ENCODE measurements at places on chromosomes 13 and 19. TPM values are rescaled to one million over a fixed set of nuclear protein-coding genes. Genes with fewer than 3 reads are reported as not detected.
A peak's percentile ranks its signal among the peaks of the same experiment; 100 is the strongest.

DNA sequence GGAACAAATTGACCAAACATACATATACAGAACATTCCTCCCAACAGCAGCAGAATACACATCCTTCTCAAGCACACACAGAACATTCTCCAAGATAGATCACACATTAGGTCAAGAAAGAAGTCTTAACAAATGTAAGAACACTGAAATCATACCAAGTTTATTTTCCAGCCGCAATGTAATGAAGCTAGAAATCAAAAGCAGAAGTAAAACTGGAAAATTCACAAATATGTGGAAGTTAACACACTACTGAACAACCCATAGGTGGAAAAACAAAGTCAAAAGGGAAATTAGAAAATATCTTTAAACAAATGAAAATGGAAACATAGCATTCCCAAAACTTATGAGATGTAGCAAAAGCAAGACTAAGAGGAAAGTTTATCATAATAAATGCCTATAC lies 692.6 kb downstream of the DIAPH3 start:
- DNase-seq = no peak

DNA sequence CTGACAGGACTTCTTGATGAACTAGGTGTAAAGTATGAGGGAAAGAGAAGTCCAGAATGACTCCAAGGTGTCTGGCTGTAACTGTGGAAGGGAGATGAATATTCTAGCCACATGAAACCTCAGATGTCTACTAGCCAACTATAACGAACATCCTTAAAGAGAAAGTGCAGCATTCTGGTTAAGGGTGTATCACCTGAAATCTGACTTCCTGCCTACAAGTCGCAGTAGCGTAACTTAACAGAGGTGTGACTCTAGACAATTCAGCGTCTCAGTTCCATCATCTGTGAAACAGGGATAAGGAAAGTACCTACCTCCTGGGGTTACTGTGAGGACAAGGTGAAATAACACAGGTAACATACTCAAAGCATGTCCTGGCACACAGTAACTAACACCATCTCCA lies 145.7 kb upstream of the FBXL3 start:
- no peak for DNase-seq

DNA sequence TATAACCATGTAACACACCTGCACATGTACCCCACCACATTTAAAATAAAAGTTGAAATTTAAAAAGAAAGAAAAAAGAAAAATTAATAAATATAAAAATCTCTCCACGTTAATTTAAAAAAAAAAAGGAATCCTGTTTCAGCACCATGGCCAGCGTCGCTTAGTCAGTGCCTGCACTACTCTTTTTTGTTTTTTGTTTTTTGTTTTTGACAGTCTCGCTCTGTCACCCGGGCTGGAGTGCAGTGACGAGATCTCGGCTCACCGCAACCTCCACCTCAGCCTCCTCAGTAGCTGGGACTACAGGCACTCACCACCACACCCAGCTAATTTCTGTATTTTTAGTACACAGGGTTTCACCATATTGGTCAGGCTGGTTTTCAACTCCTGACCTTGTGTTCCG lies 835.9 kb downstream of the UQCRFS1 start:
- DNase-seq = no peak

DNA sequence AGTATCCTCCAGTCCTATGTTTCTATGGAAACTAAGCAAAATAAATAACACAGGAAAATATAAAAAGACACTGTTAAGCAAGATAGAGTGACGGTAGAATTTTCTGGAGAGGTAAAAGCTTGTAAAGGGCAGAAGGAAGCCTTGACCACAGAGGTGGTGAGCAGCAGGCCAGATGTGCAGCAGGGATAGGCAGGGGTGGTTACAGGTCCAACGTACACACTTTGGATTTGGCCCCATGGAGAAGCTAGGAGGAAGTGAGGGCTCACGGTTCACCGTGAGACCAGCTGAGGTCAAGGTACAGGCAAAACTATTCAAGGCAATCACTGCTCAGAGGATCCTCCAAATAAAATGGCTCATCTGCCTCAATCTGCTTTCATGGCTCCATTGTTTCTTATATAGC lies 242.8 kb downstream of the B3GLCT start:
- DNase-seq = no peak

The GRIN3B gene
- total RNA-seq = 0.44 TPM

The FSD1 gene
- total RNA-seq = 3.4 TPM

The CLDND2 gene
- total RNA-seq = 8.1 TPM

The KASH5 gene
- total RNA-seq = not detected

The CAMSAP3 gene
- 0.50 TPM for total RNA-seq

DNA sequence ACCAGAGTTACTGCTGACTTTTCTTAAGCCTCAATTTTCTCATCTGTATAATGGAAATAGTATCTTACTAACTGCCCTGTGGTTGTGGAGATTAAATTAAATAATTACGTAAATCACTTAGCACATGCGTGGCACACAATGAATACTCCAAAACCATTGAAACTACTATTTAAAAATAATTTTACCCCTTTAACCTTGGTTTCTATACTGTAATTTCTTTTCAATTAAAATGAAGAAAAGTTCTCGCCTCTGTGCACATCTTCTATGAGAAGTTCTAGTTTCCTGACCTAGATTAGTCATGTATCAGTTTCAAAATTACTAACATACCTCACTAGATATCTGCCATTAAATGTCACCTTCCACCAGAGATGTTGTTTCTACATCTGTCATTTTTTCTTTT lies 5.7 kb downstream of the SLITRK1 start:
- DNase-seq = no peak

The KCNRG gene
- total RNA-seq = 0.47 TPM

- no peak for DNase-seq
Measured at GRCh38 chr13:35884211-35884760, 246.9 kb downstream of the DCLK1 start.

GRCh38 chr19:29491995-29492577 lies 33.7 kb upstream of the VSTM2B start:
- no peak for DNase-seq

DNA sequence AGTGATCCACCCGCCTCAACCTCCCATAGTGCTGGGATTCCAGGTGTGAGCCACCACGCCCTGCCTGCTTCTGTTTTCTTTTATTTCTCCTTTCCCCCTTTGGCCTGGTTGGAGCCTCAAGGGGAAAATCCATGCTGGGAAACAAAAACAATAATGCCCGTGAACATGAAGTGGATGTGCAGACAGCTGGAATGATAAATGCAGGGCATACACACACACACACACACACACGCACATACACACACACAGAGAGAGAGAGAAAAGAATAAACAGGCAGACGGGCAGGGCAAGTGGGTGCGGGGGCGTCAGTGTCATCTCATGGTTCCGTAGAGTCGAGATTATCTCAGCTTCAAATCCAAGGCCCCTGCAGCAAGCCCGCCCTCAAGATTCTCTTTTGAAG lies 4.4 kb upstream of the PLEKHF1 start:
- DNase-seq = peak; percentile 73

DNA sequence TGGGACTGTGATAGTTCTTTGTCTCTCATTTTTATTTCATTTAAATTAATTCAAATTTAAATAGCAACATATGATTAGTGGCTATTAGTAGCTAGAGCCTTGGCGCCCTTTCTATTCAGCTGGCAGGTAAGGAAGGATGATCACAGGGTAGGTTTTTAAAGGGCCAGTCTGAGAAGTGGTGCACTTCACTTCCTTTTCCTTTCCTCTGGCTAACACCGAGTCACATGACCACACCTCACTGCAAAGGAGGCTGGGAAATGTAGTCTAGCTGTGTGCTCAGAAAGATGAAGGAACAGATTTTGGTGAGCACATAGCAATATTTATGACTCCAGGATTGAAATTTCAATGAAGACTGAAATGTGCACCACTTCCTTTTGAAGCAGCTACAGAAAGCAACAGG lies 128.7 kb downstream of the TSHZ3 start:
- peak; percentile 18 for DNase-seq

GRCh38 chr19:6276447-6276846 lies 3.3 kb downstream of the MLLT1 start:
- no peak for DNase-seq

The CCDC9 gene
- 42.4 TPM for total RNA-seq

The ZNF285 gene
- total RNA-seq = 1.9 TPM

GRCh38 chr19:47497821-47498520 lies 14.0 kb upstream of the KPTN start:
- DNase-seq = no peak

DNA sequence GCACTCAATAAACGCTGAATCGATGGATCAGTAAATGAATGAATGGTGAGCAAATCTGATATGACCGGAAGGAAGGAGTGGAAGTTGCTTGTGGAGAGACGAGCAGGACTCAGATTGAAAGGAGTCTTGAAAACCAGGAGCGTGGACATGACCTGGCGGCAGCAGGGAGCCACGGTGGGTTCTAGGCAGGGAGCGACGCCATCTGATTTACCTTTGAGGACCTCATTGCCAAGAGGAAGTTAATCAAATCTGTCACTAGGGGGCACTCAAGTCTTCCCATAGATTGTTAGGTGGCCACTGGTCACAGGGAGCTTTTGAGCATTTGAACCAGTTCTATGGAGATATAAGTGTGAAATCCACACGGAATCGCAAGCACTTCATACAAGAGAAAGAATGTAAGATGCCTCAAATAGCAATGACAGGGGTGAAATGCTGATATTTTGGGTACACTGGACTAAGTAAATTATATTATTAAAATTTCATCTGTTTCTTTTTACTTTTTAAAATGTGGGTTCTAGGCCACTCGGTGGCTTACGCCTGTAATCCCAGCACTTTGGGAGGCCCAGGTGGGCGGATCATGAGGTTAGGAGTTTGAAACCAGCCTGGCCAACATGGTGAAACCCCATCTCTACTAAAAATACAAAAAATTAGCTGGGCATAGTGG lies 9.2 kb upstream of the FBN3 start:
- DNase-seq = peak; percentile 36

DNA sequence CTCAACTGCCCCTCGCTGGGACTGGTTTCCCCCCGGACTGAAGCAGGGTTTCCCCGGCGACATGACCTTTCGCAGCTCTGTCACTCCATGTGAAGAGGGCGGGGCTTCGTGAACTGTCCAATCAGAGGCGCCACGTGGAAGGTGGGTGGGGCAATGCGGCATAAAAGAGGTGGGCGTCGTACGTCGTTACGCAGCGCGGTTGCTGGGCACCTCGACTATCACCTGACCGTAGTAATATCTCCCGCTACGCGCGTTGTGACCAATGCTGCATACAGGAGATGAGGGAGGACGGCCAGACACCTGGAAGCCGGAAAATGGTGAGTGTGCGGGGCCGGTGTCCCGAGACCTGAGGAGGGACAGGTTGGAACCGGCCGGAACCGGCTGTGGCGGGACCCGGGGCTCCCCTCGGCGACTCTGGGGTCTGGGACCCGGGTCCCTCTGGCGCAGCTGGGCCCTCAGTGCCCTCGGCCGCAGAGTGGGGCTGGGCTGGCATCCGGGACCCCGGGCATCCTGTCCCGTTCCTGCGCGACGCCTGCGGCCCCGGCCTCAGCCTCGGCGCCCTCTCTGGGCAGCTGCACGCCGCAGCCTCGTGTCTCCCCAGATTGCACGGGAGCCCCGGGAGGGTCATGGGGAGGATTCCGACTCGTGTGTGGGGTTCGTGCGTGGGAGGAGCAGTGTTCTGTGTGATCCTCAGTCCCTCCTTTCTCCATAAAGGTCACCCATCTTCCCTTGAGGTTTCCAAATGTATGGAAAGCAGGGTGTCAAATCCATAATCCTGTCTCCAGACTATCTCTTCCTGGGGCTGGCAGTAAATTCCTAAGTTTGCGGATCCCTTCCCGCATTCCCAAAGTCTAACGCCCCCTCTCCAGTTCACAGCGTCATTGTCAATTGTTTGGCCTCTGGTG lies 32.2 kb downstream of the ZNF136 start:
- peak; percentile 46 for DNase-seq

GRCh38 chr13:26985285-26985878 lies 186.2 kb downstream of the USP12 start:
- peak; percentile 24 for DNase-seq

The LSR gene
- total RNA-seq = 62.1 TPM

- peak; percentile 72 for DNase-seq
Measured at GRCh38 chr19:17855280-17856152, 4.2 kb upstream of the RPL18A start.

- no peak for DNase-seq
Measured at GRCh38 chr13:98103942-98104880, 38.7 kb upstream of the FARP1 start.

GRCh38 chr13:112818698-112819045 lies 128.8 kb downstream of the ATP11A start:
- DNase-seq = no peak

- DNase-seq = no peak
Measured at GRCh38 chr19:13149628-13150186, 468 bp downstream of the STX10 start.

GRCh38 chr19:41871573-41872383 lies 5.3 kb upstream of the CD79A start:
- DNase-seq = peak; percentile 57

The SLC44A2 gene
- 204 TPM for total RNA-seq

The OVOL3 gene
- total RNA-seq = not detected

GRCh38 chr13:89061821-89062220 lies 1390.7 kb downstream of the SLITRK5 start:
- DNase-seq = no peak

GRCh38 chr13:35179494-35179893 lies 237.4 kb downstream of the NBEA start:
- DNase-seq = no peak

All from T-cell (primary cell).